ENCODE measurements at places on chromosomes 7 and 10.

- peak; percentile 85 for DNase-seq
Measured at GRCh38 chr7:128827248-128827958, 2.8 kb upstream of the FLNC start.

DNA sequence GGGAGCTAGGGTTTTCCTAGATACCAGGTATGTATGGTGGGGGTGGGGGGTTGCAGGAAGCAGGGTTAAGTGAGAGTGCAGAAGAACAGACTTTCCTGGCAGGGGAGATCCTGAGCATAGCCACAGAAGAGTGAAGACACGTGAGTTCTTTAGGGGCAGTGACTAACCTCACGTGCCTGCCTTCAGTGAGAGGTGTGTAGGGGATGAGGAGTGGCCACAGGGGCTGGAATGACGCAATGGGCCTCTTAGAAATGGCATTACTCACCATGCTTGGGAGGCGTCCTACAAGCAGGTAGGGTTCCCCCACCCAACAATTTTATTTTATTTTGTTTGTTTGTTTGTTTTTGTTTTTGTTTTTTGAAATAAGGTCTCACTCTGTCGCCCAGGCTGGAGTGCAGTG is 698.6 kb upstream of the NRP1 start:
- DNase-seq: no peak

DNA sequence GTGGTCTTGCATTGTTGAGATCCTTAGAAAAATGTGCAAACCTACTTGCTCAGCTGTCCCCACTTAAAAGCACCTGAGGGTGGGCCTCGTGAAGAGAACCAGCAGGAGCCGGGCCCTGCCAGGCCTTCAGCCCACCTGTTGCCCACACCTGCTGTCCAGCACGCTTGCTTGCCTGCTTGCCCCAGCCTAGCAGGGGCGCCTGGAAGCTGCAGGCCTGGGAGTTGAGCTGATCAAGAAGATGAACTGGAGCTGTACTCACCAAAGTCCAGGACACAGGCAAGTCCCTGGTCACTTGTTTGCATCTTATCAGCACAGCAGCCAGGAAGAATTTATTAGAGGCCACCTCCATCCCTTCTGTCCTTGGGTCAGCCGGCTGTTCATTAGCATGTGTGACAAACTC is 23.2 kb downstream of the CYP26A1 start:
- no peak for DNase-seq

DNA sequence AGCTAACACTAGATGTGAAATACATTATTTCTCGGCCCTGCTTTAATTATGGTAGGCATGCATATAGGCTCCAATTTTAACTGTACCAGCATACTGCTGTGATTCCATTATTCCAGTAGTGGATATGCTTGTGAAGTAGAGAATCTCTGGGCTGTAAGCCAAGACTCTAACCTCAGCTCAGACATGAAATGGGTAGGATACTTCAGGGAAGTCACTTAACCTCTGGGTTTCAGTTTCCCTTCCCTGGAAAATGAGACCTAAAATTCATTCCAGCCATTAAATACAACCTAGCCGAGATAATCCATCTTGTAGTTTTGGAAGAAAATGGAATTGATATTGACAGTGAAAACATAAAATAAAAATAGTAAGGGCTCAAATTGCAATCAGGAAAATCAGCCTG is 59.6 kb upstream of the TRIL start:
- DNase-seq: peak; percentile 16

GRCh38 chr7:151682831-151683614 is 163.3 kb upstream of the RHEB start:
- DNase-seq: no peak

GRCh38 chr10:5818894-5819293 is 5.7 kb upstream of the GDI2 start:
- DNase-seq: no peak

DNA sequence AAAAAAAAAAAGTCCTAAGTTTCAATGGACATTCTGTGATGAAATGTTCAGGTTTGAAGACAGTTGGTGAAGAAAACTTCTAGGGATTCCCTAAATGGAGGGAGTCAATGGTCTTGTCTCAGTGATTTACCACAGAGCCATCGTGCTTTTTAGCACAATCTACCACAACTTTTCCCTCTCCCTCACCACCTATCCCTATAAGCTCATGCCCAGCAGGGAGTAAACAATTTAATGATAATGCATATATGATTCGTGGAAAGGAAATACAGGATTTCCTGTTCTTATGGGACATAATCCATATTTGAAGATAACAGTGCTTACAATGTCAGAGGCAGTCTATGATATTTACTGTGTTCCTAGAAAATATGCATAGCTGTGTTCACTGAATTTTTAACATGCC is 38.4 kb upstream of the CD36 start:
- DNase-seq: no peak

DNA sequence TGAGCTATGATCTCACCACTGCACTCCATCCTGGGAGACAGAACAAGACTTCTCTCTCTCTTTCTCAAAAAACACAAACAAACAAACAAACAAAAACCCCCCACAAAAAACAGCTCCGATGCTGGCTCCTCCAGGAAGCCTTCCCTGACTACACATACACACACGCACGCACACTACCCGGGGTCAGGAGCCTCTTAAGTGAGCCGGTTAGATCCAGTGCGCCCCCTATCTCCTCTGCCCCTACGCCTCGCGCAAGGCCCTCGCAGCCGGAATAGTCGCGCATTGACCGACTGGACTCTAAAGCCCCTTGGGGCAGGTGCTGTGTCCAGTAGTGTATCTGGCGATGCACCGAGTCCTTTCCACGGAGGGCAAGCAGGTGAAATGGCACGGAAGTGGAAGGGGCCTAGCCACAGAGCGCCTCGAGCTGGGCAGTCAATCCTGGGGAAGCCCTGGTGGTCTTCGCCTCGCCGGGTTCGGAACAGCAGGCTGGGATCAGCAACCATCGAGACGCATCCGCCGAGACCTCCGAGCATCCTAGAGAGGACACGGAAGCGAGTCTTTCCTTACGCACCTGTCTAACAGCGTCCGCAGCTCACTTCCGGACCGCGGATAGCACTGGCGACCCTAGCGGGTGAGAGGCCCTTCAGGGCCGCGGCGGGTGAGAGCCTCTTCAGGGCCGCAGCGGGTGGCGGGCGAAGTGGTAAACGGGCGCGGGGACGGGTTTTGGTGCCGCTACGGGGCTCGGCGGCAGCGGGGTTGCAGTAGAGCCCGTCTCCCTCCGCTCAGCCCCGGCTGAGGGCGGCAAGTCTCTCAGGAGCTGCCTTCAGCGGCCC is at the start of gene ZSCAN25:
TSS of gene ZSCAN25 (plus strand) at position 588 of the 833 bp plus-strand sequence. CDS start 2,661 bp downstream, outside the sequence.
- DNase-seq: peak; percentile 92

DNA sequence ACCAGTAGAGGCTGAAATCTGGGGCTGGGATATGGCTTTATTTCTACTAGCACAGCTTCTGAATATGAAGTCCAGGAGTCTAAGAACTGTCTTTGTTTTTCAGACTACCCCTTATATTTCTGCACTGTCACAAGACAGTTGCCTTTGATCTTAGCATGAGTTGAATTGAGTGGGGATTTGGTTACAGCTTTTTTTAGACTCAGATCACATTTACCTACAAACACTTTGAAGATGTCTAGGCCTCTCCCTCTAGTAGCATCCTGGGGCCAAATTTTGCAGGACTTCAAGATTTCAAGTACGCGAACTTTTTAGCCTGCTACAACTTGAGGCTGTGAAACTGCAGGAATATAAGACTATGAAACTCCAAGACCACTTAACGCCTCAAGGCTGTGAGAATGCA is 240.2 kb downstream of the NEBL start:
- DNase-seq: no peak

GRCh38 chr10:61986788-61987492 is 85.4 kb downstream of the ARID5B start:
- DNase-seq: no peak

GRCh38 chr10:108393089-108393488 is 1228.6 kb upstream of the SORCS1 start:
- DNase-seq: peak; percentile 41

DNA sequence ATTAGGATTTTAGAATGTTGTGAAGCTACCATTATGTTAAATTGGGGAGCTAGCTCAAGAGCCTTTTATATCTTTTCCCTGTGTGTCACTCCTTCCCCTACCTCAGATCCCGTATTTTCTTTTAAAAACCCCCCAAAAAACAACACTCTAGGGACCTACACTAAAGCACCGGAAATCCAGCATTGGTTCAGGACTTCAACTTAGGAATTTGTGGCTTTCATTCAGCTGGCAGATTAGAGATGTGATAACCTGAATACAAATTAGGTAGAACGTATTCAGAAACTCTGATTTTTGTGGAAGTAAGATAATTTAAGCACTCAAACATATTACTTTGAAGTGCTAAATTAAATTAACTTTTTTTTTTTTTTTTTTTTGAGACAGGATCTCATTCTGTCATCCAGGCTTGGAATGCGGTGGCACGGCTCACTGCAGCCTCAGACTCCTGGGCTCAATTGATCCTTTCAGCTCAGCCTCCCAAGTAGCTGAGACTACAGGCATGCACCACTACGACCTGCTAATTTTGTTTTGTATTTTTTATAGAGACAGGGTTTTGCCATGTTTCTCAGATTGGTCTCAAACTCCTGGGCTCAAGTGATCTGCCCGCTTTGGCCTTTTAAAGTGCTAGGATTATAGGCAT is 6.8 kb downstream of the TBC1D12 start:
- no peak for DNase-seq

- DNase-seq: no peak
Measured at GRCh38 chr10:12559578-12560178, 210.3 kb downstream of the CAMK1D start.

DNA sequence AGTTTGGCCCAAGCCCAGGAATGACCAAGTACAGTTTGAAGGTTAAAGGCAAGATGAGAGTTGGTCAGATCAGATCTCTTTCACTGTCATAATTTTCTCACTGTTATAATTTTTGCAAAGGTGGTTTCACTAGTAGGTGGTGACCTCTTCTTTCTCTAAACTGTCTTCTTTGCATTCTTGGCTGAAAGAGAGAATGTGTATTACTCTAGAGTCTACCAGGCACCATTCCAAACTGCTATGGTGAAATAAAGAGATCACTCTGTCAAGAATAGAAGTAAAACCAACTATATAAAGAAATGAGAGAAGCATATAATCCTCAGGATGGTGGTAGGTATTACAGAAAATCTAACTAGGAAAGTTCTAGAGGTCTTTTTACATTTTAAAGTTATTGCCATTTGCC is 72.7 kb downstream of the DYNC1I1 start:
- DNase-seq: peak; percentile 26

DNA sequence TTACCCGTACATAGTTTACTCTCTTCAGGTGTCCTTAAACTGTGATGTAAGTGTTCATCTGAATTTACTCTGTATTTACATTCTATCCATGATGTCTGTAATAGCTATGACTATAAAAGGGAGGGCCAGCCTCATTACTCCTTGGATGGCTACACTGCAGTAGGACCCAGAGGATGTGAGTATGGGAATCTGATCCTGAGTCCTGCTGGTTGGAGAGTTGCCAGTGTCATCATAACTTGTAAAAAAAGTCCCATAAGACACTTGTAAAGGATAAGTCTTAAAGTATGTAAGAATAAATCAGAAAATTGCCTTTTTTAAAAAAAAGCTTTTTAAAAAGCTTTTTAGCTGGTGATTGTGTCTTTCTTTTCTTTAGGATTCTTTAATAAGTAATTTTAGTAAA is 95.4 kb downstream of the PPP1R9A start:
- DNase-seq: no peak

DNA sequence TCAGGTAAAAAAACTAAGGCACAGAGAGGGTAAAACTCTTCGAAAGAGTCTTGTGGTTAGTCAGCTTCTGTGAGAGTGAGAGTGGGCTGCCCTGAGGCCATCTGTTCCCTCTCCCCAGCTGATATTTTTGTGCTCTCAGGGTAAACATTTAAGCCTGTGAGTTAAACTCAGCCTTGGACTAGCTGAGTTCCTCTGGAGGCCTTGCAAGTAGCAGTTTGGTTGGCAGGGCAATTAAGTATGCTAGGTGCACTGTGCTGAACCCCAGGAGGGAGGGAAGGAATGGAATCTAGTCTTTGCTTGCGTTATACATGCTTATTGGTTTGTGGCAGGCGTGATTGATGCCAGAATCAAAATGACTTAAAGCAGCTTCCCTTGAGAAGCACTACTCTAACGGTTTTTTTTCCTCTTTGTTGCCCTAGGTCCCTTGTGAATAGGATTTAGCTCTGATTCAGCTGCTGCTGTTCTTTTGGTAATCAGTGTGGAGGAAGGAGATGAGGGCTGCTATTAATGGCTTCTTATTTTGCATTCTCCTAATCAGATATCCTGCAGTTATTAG is 140.2 kb downstream of the AUTS2 start:
- DNase-seq: peak; percentile 40

GRCh38 chr7:122896509-122896908 is 10.2 kb upstream of the CADPS2 start:
- no peak for DNase-seq

DNA sequence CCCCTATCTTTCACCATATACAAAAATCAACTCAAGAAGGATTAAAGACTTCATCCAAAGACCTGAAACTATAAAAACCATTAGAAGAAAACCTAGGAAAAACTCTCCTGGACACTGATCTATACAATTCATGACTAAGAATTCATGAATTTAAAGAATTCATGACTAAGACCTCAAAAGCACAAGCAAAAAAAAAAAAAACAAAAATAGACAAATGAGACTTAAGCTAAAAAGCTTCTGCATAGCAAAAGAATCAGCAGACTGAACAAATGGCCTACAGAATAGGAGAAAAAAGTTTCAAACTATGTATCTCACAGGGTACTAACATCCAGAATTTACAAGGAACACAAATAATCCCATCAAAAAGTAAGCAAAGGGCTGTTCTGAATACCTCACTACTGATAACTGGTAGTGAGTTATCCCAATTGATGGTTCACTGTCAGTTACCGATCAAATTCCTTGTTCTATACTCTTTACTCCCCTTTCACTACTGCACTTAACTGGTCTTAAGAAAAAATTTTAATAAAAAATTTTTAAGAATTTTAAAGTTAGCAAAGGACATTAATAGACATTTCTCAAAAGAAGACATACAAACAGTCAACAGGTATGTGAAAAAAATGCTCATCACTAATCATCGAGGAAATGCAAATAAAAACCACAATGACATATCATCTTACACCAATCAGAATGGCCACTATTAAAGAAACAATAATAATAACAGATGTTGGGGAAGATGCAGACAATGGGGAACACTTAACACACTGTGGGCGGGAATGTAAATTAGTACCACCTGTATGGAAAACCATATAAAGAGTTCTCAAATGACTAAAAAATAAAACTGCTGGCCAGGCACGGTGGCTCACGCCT is 33.2 kb downstream of the KMT2C start:
- DNase-seq: peak; percentile 29

DNA sequence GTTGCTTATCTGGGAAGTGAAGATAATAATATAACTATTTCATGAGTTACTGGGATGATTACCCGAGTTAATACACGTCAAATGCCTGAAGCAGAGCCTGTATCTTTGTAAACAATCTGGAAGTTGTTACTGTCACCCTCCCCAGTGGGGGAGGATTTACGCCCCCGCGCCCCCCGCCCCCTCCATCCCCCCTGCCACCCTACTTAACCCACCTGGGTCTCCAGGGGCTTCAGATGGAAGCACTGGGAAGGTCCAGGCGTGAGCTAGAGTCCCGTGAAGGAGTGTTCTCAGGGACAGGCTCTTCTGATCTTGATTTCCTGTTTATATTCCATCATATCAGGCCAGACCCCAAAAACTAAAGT is 691 bp upstream of the PPA1 start:
- no peak for DNase-seq

- DNase-seq: no peak
Measured at GRCh38 chr7:27250557-27251070, 8.0 kb downstream of the EVX1 start.

GRCh38 chr7:158476331-158476932 is 111.2 kb downstream of the PTPRN2 start:
- DNase-seq: no peak

GRCh38 chr10:46248651-46249146 is 38.1 kb upstream of the ANTXRL start:
- no peak for DNase-seq

- DNase-seq: no peak
Measured at GRCh38 chr10:80144067-80144695, 11.7 kb downstream of the PLAC9 start.

Data from AG10803 (cell line).